ENCODE measurements at places on chromosomes 12 and 14.

DNA sequence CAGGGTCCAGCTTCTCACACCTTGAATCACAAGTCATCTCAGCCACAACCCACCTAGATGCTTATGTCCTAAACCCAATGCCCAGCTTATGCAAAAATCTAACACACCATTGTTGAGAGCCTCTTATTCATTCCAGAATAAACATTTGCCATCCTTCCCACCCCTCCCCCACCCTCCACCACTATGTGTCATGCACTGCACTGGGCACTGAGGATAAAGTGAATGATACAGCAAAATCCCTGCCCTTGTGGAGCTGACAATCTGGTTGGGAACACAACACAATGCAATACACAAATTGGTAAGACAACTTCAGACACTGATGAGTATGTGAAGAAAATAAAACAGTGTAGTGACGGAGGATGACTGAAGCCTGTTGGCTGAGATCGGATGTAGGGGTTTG is 1.4 kb upstream of the GLTP start:
- no peak for DNase-seq

- no peak for DNase-seq
These were observed 33.1 kb upstream of the DICER1 start for GRCh38 chr14:95190346-95190840.

DNA sequence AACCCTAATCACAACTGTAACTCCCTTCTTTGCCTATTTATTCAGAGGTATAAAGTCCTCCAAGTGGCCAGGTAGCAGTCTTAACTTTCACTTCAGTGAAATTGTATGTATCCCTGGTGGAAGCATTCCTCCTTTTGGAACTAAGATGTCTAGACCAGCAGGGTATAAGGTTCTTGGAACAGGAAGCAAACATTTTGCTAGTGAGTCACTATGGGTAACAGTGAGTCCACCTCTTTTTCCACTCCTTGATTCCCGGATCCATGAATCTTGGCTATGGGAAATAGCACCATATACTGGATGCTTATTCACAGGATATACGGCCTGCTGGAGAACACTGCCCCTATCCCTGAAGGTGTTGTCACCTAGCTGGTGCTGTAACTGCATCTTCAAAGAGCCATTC is 80.2 kb downstream of the KCNA5 start:
- DNase-seq = no peak

DNA sequence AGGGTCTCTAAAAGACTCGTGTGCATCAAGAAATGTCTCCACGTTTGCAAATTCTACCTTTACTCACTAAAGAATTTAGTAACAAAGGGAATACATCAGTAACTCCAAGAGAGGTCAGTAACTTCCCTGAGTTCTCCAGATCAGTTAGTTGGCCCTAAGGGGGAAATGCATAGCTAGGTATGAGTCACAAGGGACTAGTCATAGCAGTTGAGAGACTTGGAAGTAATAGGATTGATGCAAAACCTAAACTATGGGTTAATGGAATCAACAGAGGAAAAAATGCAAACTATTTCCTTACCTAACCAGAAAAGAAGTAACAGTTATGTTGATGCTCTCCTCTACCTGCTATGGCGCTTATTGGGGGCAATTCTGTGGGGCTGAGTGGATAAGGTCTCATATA is 148.8 kb upstream of the GARIN6 start:
- DNase-seq = no peak

GRCh38 chr12:6942331-6942665 is 1.3 kb upstream of the RNU7-1 start:
- no peak for DNase-seq

GRCh38 chr12:47207829-47208248 is 128.1 kb upstream of the AMIGO2 start:
- DNase-seq = no peak

GRCh38 chr14:59140106-59140843 is 48.2 kb upstream of the DAAM1 start:
- no peak for DNase-seq

DNA sequence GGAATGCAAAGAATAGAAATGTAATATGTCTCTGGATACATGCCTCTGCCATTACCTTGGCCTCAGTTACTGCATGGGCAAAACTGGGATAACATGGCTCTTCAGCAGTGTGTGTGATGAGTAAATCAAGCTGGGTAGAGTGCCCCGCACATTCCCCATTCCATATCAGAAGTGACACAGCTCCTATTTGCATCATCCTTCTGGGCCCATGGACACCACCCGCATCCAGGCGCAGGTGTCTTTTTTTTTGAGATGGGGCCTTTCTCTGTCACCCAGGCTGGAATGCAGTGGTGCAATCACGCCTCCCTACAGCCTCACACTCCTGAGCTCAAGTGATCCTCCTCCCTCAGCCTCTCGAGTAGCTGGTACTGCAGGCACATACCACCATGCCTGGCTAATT is 31.6 kb downstream of the KRT76 start:
- DNase-seq = no peak

GRCh38 chr12:55659486-55660385 is 23.0 kb downstream of the OR10P1 start:
- DNase-seq = peak; percentile 7

DNA sequence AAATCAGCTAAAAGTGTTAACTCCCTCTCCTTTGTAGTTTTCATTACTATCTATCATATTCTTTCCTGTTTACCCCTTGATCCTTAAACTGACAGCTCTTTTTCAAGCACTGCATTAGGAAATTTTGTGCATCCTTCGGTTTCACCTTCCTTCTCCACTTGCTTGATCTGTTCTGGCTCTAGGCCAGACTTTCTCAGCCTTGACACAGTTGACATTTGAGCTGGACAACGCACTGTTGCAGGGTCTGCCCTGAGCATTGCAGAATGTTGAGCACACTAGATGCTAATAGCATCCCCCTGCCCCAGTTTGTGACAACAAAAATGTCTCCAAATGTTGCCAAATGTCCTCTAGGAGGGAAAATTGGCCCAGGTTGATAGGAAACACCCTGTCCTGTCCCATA is 75.4 kb upstream of the KCNJ8 start:
- no peak for DNase-seq

GRCh38 chr14:32189811-32190210 is 12.0 kb upstream of the RNU6-7 start:
- no peak for DNase-seq

GRCh38 chr14:52895000-52895399 is 55.9 kb downstream of the FERMT2 start:
- no peak for DNase-seq

- DNase-seq = no peak
These were observed 47.9 kb downstream of the NUAK1 start for GRCh38 chr12:106090591-106091445.

GRCh38 chr14:105476831-105477659 is 2.4 kb downstream of the CRIP2 start:
- DNase-seq = peak; percentile 25

DNA sequence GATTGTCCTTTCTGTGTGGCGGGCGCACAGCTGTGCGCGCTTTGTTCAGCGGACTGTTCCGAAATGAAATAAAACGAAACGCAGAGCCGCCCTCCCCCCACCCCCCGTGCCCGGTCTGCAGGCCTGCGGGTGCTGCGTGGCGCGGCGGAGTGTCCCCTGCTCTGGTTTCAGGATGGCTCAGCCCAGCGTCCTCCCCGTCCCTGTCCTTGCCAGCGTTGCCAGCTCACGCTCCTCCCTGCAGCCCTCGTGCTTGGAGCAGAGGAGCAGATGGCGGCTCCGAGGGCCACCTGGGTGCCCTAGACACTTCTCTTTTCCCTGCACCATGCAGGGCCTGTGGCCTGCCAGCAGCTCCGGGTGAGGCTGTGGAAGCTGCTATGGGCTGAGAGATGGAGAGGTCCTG is 17.5 kb upstream of the BEGAIN start:
- no peak for DNase-seq

- no peak for DNase-seq
These were observed 161.4 kb downstream of the ADGRD1 start for GRCh38 chr12:131114942-131115584.

DNA sequence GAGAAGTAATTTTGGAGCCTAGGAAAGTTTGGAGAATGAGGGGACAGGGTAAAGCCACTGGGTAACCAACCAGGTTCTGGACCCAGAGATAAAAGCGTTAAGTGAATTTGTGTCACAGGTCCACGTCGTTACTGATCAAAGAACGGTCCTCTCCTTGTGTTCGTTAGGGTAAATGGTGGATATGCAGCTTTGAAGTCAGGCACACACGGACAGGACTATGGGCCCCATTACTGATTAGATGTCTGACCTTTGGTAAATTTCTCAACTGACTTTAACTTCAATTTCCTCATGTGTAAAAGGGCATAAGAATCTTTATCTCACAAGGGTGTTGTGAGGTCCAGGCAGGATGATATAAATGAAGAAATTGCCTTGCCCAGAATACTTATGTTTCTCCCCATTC is 76.6 kb downstream of the EMP1 start:
- DNase-seq = no peak

DNA sequence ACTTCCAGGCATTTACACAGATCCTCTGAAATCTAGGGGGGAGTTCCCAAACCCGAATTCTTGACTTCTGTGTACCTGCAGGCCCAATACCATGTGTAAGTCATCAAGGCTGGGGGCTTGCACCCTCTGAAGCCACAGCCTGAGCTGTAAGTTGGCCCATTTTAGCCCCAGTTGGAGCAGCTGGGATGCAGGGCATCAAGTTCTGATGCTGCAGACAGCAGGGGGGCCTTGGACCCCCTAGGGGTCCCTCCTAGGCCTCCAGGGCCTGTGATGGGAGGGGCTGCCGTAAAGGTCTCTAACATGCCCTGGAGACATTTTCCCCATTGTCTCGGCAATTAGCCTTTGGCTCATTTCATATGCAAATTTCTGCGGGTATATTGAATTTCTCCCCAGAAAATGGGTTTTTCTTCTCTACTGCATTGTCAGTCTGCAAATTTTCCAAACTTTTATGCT is 59.5 kb downstream of the LRIG3 start:
- no peak for DNase-seq

GRCh38 chr14:36317650-36318049 is 2.8 kb downstream of the MBIP start:
- no peak for DNase-seq
